ENCODE measurements at places on chromosomes 4 and X.

DNA sequence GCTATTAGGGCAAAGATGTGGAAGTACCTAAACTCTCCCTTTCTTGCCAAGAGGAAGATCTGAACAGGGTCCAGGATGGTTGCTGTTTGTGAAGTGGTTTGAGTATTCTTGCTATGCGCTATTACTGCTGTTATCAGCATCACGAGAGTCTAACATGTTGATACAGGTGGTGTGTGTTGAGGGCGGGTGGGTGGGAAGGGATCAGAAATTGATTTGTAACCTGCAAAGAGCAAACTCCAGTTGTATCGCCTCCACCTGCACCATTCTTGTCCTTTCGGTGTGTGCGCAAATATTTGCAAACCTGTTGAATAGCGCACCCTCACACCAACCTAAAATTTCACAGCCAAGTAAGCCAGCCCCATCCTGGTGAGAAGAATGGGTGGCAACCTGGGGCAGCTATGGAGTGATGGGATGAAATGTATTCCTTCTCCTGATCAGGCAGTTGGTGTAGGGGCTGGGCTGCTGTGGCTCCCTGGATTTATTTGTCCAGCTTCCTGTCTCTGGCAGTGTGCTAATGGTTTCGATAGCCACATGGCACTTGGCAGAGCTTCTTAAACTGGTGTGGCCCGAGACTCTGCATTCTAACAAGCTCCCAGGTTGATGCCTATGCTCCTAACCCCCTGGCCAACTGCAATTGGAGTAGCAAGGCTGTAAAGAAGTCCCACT, 102.6 kb upstream of the SCML1 start:
- DNase-seq: peak; percentile 79

DNA sequence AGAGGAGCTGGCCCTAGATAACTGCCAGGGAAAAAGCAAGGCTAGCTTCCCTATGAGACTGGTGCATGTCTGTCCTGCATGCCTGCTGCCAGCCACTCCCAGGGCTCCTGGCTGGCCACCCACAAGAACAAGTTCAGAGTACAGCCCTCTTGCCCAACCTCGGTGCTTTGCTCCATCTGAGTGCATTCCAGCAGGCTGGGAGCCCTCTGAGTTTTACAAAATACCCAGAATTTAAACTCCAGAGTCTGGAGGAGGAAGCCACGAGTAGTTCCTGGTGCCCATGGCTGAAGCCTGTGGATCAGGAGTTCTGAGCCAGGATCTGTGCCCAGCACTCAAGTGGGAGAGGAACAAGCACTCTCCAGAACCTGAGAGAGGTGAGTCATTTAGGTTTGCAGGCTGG, 111.6 kb downstream of the MAGEE2 start:
- DNase-seq: no peak

DNA sequence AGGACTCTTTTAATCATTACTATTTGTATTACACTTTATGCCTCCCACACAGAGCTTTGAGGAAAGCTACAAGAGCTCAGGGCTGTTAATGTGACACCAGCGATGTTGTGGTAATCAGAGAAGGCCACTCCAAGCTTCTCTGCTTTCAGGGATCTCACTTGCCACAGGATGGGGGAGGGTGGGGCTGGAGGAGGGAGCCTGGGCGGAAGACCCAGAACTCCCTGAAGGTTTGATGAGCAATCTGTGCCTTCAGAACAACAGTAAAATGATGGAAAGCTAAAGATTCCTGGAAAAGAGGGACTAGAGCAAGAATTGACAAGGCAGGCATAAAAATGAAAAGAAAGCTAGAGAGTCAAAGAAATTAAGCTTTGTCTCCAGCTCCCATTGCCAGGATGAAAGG, 75.6 kb downstream of the MAML3 start:
- DNase-seq: peak; percentile 68

- DNase-seq: no peak
Measured at GRCh38 chrX:118047446-118048186, 69.0 kb downstream of the KLHL13 start.

DNA sequence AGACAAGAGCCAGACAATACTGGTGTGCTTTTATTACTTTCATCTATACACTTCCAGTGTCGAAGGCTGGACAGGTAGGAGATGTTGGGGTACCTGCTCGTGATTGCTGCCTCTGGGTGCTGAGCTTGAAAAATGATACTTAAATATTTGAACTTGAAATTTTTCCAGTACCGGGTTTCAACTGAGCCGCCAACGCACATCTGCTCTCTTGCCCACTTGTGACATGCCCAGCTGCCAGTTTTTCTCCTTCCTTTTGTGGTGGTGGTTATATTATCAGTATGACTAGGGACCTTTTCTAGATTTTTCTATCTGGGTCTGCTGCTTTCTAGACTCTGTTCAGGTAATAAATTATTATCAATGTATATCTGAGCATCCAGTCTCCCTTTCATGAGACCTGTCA, 3.4 kb downstream of the OGT start:
- peak; percentile 9 for DNase-seq

DNA sequence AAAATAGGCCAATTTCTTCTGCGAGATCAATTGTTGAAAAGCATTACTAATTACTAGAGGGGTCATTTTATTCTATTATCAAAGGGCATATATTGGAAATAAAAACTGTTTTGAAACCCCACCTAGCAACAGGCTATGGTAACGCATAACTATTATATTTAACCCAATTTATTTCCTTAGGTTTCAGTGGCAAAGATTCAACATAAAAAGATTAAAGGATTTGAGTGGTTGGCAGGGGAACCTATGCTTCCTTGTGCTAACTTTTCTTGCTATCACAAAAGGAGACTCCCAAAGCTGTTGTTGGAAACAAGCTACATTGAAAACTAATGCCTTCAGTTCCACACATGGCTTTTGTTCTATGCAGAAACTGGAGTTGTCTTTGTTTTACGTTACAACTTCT, 166.9 kb upstream of the KLF3 start:
- DNase-seq: no peak

GRCh38 chr4:41211951-41212615, 2.3 kb downstream of the APBB2 start:
- DNase-seq: no peak

DNA sequence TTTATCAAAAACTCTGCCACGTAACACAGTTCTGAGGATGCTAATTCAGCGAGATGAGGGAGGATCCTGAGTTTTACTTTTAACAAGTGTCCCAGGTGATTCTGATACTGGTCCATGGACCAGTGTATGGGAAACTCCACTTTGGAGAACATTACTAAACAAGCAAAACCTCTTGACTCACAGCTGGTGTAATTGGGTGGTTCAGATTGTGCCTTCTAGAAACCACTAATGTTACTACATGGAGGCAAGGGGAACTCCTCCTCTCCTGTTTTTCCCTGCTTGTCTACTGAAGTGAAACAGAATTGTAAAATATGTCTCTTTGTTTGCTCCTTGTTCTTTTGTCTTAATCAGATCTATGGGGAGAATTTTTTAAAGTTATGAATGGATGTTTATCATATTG, 62.6 kb downstream of the FRAS1 start:
- DNase-seq: peak; percentile 3

- no peak for DNase-seq
Measured at GRCh38 chr4:145626623-145626982, 7.4 kb downstream of the MMAA start.

GRCh38 chr4:183635741-183636140, 23.2 kb downstream of the RWDD4 start:
- DNase-seq: no peak

- no peak for DNase-seq
Measured at GRCh38 chrX:24782011-24782410, 88.3 kb downstream of the POLA1 start.

DNA sequence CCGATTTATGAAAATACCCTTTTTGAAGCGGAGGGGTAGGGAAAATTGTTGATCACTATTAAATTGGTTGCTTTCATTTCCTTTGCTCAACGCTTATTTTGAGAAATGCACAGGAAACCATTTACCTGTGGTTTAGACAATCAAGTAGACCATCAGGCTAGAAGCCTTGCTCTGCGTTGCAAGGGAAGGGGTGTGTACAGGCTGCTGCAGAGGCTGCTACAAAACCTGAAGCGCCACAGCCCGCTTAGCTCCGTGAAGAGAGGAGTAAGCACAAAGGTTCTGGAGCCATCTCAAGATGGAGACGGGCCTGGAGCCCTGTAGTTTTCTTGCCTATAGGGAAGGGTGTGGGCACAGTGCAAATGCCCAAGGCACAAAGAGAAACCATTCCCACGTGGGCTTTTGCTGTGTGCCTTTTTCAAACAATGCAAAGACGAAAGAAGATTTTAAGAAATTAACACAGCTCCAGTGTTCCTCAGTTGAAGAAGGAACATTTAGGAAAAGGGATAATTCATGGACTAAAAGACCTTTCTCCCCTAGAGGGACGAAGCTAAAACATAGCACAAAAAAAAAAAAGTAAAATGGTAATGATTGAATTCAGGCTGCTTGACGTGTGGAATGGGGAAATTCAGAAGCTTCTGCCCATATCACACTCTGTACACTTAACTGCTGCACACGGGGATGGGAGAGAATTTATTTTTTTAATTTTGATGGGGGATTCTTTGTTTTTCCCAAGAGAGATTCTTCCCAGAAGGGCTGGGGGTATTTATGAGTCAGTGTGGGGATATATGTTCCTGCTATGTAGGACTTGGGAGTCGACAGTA, 3.5 kb downstream of the TMSB4X start:
- peak; percentile 14 for DNase-seq

GRCh38 chrX:48715072-48715471, 18.5 kb downstream of the SUV39H1 start:
- DNase-seq: no peak

DNA sequence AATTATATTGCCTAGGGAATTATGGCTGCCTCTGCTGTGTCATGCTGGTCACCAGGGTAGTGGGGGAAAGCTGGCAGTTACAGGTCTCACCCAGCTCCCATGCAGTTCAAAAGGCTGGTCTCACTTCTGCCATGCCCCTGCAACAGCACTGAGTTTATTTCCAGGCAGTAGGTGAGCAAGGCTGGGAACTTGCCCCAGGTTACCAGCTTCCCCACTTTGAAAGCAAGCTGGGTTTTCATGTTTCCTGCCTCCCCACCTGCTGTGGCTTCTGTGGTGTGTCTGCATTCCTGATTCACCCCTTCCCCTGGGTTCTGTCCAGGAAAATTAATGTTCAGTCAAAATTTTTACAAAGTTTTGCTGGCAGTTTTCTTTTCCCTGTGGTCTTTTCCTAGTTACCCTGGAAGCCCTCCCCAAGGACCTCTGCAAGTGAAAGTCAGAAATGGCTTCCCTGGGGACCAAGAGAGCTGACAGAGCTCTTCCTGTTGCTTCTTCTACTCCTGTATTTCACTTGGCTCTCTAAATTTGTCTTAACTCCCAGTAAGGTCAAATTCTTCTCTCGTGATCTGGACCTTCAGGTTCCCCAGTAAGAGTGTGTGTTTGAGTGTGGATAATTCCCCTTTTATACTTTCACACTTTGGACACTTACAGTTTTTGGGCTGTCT, 58.5 kb upstream of the AGTR2 start:
- no peak for DNase-seq

DNA sequence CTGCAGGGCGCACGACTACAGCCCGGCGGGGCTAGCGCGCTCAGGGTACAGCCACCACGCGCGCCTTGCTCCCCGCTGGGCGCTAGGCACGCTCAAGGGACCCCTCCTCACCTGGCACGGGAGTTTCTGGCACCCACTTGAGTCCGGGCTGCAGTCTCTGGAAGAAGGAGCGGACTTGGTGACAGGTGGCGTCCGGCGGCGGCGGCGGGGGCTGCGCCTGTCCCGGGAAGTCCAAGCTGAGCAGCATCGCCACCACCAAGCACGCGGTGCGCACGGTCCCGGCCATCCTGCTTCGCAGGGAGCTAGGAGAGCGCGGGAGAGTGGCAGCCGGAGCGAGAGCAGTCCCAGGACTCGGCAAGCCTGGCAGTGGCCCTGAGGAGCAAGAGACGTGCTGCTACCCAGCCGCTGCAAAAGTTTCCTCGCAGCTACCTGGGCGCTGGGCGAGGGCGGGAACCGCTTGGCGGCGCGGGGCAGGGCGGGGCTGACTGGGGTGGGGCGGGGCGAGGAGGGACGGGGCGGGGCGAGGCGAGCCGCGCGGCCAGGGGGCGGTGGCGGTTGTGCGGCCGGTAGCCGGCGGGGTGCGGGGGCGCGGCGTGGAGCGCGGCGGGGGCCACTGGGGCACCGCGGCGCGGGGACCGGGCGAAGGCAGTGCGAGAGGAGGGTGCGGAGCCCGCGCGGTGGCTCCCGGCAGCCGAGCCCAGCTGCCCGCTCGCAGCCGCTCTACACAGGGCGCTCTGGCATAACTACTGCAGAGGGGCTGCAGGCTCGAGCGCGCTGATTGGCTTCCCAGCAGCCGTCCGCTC, at the start of gene GPC3:
GPC3 (minus strand) TSS at position 431 of the 803 bp plus-strand sequence.
- DNase-seq: peak; percentile 17

- no peak for DNase-seq
Measured at GRCh38 chr4:26884026-26884425, 23.4 kb downstream of the STIM2 start.

DNA sequence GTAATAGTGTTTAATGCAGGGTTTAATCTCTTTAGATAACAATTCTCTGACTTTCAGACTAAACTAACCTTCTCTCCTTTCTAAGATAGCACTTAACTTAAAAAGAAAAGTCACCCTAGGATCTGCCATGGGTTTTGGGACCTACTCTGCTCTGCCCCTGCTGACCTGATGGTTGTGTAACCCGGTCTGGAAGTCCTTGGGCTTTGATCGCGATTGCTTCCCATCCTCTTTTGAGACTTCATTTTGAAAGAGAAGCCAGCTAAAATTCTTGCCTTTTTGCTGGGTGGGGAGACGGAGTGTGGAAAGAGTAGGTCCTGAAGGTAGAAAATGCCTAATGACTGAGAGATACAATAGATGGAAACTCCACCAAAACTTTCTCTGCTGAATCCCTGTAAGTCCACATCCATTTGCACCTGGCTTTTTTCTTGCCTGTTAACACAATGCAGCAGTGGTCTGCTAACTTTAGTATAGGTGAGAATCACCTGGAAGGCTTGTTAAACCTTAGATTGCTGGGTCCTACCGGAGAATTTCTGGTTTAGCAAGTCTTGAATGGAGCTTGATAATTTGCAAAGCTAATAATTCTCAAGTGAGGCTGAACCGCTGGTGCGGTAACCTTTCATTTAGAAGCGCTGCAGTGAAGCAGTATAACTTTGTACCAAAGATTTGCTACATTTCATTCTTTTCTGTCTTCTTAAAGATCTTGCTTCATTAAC, 45.6 kb upstream of the CCSER1 start:
- peak; percentile 22 for DNase-seq

DNA sequence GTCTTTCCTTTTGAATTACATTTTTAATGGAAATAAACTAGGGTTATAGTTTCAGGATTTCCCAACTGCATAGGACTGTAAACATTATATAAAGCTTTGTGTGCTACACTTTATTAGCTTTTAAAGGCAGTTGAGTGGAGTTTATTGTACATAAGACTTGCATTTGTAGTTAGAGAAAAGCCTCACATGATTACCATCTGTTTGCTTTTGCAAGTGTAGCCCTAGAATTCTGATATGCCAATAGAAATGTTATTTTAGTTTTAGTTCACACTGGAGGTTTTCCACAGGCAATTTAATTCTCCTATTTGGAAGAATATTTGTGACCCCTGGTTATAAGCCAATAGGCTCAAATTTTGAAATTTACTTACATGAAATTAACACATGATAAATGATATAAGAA, 41.3 kb upstream of the ANK2 start:
- no peak for DNase-seq

DNA sequence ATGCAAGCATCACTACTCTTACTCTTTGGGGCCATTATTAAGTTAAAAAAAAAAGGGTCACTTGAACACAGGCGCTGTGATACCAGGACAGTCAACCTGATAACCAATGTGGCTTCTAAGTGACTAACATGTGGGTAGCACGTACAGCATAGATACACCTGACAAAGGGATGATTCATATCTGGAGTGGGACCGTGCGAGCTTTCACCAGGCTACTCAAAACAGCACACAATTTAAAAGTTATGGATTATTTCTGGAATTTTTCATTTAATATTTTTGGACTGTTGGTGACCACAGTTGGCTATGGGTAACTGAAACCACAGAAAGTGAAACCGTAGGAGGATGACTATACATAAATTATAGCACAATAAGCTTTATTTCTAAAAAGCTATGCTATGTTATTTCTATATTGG, 113.8 kb upstream of the STIM2 start:
- DNase-seq: no peak
